Temporal lobe (tissue), 4 donors: ENCODE measurements at places on chromosomes 5 and 9. TPM values are rescaled to one million over a fixed set of nuclear protein-coding genes. Genes with fewer than 3 reads are reported as not detected.

SPATA9 gene
- total RNA-seq = 0.98 TPM

NR5A1 gene
- not detected for total RNA-seq

SCGB3A2 gene
- not detected for total RNA-seq

HTR4 gene
- 0.49 TPM for total RNA-seq

MPDZ gene
- 42.3 TPM for total RNA-seq

SPINK13 gene
- not detected for total RNA-seq

TBC1D9B gene
- total RNA-seq = 31.0 TPM

PSMB7 gene
- 160 TPM for total RNA-seq

IL13 gene
- total RNA-seq = not detected

CEP120 gene
- 30.2 TPM for total RNA-seq

PCDHGA7 gene
- 8.1 TPM for total RNA-seq

ENTREP1 gene
- total RNA-seq = 3.2 TPM

PCDHA12 gene
- total RNA-seq = 8.6 TPM

NTRK2 gene
- 151 TPM for total RNA-seq

NOTCH1 gene
- 29.0 TPM for total RNA-seq

LRRC26 gene
- total RNA-seq = 0.49 TPM

CRB2 gene
- 5.4 TPM for total RNA-seq

PCDHB14 gene
- 13.0 TPM for total RNA-seq

IFNE gene
- not detected for total RNA-seq

HACD4 gene
- total RNA-seq = 0.49 TPM

TCF7 gene
- total RNA-seq = 0.98 TPM

PHF24 gene
- total RNA-seq = 25.6 TPM

C9orf50 gene
- not detected for total RNA-seq

CARTPT gene
- 0.74 TPM for total RNA-seq

HSPB3 gene
- total RNA-seq = 4.7 TPM

ST8SIA4 gene
- 38.8 TPM for total RNA-seq

ZNF883 gene
- total RNA-seq = 29.0 TPM

ARSI gene
- total RNA-seq = 0.25 TPM

RNF180 gene
- 48.9 TPM for total RNA-seq

ZNF346 gene
- total RNA-seq = 26.6 TPM

PRELID1 gene
- 33.2 TPM for total RNA-seq

TMEM215 gene
- total RNA-seq = 0.25 TPM

SHB gene
- total RNA-seq = 11.3 TPM

PRRX2 gene
- total RNA-seq = 0.25 TPM

PPP2R2B gene
- total RNA-seq = 91.0 TPM

AUH gene
- 21.6 TPM for total RNA-seq

GDNF gene
- under 0.01 TPM for total RNA-seq

TAF11L10 gene
- total RNA-seq = not detected

UGCG gene
- total RNA-seq = 53.4 TPM

ORM2 gene
- not detected for total RNA-seq

PARP8 gene
- 44.0 TPM for total RNA-seq

PLAA gene
- total RNA-seq = 36.9 TPM

ADCY2 gene
- 30.2 TPM for total RNA-seq

PRDM9 gene
- total RNA-seq = not detected

ARID3C gene
- not detected for total RNA-seq

VDAC1 gene
- 136 TPM for total RNA-seq

AFAP1L1 gene
- total RNA-seq = 5.2 TPM

IFNA17 gene
- not detected for total RNA-seq
